Hepatocyte (in vitro differentiated cells): ENCODE measurements at places on chromosomes 2 and 18. TPM values are rescaled to one million over a fixed set of nuclear protein-coding genes. Genes with fewer than 3 reads are reported as not detected.

DNA sequence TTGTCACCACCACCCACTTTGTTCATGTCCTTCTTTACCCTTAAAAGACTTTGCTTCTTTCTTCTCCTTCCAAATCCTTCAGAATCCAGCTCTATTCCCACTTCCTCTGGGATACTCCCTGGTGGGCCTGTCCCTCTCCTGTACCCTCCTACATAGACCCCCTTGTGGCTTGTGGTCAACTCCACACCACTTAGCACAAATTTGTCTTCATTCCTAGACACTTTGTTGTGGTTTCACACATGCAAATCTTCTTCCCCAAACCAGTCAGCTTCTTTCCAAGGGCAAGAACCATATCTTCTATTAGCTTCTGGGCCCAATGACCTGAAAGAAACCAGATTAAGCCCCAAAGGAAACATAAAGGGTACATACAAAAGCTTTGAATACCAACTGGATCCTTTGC is 342.4 kb downstream of the TNS1 start:
- H3K27me3 ChIP-seq = no peaks in the 10 kb centered on the region
- no peak overlapping the region for H3K27ac ChIP-seq
- H3K36me3 ChIP-seq = no peaks in the 10 kb centered on the region
- no peak for DNase-seq
- no peaks in the 10 kb centered on the region for H3K4me1 ChIP-seq
- no peak overlapping the region for H3K4me3 ChIP-seq

GRCh38 chr2:66472225-66472843 is 37.4 kb downstream of the MEIS1 start:
- no peaks in the 10 kb centered on the region for H3K36me3 ChIP-seq
- no peak for DNase-seq
- no peak overlapping the region for H3K27ac ChIP-seq
- no peaks in the 10 kb centered on the region for H3K27me3 ChIP-seq
- no peak overlapping the region for H3K4me3 ChIP-seq

- H3K4me1 ChIP-seq = peaks cover 5% of the 10 kb centered on the region
- no peak overlapping the region for H3K4me3 ChIP-seq
- no peaks in the 10 kb centered on the region for H3K36me3 ChIP-seq
- peak overlapping the region; percentile 42 for H3K27ac ChIP-seq
These were observed 166.6 kb upstream of the TANK start for GRCh38 chr2:160993654-160994061.

GRCh38 chr2:112164876-112165275 is 26.7 kb downstream of the FBLN7 start:
- H3K27ac ChIP-seq = no peak overlapping the region
- DNase-seq = no peak
- H3K4me1 ChIP-seq = no peaks in the 10 kb centered on the region
- no peaks in the 10 kb centered on the region for H3K27me3 ChIP-seq
- no peak overlapping the region for H3K4me3 ChIP-seq

DNA sequence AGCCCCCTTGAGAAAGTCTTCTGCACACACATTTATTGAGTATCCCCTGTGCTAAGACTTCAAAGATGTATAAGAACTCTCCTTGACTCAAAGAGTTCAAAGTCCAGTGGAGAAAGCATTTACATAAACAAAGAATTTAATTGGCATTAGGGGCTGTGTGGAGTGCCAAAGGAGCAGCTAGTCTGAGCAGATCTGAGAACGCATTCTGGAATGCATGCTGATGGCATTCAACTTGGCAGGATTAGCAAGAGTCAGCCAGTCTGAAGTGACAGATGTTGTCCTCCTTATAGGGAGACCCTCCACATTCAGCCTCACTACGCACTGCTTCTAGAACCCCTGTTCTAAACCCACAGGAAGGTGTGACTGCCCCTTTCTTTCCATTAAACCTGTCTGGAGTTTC is 191.5 kb downstream of the RAD51AP2 start:
- no peak overlapping the region for H3K4me3 ChIP-seq
- H3K27ac ChIP-seq = no peak overlapping the region
- H3K36me3 ChIP-seq = no peaks in the 10 kb centered on the region
- H3K4me1 ChIP-seq = peaks cover 8% of the 10 kb centered on the region
- DNase-seq = no peak

- H3K27me3 ChIP-seq = no peaks in the 10 kb centered on the region
- H3K4me1 ChIP-seq = no peaks in the 10 kb centered on the region
- no peak for DNase-seq
- H3K36me3 ChIP-seq = no peaks in the 10 kb centered on the region
These were observed 353.5 kb upstream of the RGPD4 start for GRCh38 chr2:107473150-107473549.

- H3K4me3 ChIP-seq = no peak overlapping the region
- DNase-seq = no peak
- H3K27me3 ChIP-seq = no peaks in the 10 kb centered on the region
- H3K4me1 ChIP-seq = no peaks in the 10 kb centered on the region
- H3K36me3 ChIP-seq = no peaks in the 10 kb centered on the region
- no peak overlapping the region for H3K27ac ChIP-seq
These were observed 41.4 kb upstream of the TMEFF2 start for GRCh38 chr2:192236136-192236535.

DNA sequence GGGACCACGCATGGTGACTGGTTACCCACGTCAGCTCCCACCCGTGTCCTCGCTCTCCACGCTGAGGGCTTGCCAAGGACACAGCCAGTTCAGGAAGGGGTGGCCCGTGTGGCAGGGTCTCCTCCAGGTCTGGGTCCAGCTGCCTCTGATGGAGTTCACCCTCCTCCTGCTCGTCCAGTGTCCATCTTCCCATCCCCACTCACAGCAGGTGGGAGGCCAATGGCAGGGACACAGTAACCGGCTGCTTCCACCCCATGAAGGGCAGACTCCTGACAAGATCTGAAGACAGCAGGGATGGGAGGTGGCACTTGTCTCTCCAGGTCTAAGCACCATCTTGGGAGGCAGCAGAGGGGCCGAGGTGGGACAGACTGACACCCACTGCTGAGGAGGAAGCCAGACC is 106.4 kb downstream of the NDUFA10 start:
- no peak overlapping the region for H3K4me3 ChIP-seq
- H3K36me3 ChIP-seq = no peaks in the 10 kb centered on the region
- no peak for DNase-seq
- H3K27me3 ChIP-seq = no peaks in the 10 kb centered on the region
- no peak overlapping the region for H3K27ac ChIP-seq
- no peaks in the 10 kb centered on the region for H3K4me1 ChIP-seq

DNA sequence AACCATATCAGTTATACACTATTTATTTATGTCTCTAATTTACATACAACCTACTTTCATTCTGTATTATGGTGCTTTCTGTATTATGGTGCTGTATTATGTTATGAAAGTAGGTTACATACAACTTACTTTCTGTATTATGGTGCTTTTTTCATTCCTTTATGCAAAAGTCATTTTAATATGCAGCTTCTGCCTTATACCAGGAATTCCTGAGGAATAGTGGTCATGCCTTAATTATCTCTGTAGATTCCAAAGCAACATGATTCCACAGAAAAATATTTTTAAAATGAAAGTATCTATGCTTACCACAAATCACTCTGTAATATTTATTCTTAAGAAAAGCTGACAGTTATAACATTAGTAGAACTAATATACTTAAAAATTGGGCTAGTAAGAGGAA is 922.0 kb upstream of the NRXN1 start:
- no peaks in the 10 kb centered on the region for H3K4me1 ChIP-seq
- no peak overlapping the region for H3K4me3 ChIP-seq
- H3K27me3 ChIP-seq = no peaks in the 10 kb centered on the region
- DNase-seq = no peak

DNA sequence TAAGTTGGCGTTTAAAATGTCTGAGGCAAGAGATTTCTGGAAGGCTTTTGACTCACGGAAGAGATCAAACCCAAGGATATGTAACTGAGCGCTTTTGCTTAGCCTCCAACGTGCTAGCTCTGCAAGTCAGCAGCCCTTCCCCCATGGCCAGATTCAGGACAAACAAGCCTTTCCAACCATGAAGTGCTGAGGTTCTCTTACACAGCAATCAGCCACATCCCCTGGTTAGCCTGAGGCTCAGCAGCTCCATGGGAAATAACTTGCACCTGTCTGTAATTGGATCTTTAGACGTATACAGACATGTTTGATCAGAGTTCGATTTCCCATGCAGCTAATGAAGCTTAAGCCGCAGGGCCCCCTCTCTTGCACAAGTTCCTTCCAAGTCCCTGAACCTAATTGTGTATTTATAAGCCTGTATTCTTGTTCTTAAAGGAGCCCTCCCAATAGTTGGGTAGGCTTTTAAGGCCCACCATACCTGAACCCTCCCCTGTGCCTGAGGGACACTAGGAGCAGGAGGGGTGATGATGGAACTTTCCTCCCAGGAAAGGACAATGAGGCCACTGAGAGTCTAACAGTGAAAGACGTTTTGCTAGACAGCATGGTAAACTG is 2.1 kb upstream of the TMEM131 start:
- H3K27ac ChIP-seq = no peak overlapping the region
- H3K27me3 ChIP-seq = no peaks in the 10 kb centered on the region
- DNase-seq = no peak
- peaks cover 12% of the 10 kb centered on the region for H3K4me1 ChIP-seq
- no peaks in the 10 kb centered on the region for H3K36me3 ChIP-seq

DNA sequence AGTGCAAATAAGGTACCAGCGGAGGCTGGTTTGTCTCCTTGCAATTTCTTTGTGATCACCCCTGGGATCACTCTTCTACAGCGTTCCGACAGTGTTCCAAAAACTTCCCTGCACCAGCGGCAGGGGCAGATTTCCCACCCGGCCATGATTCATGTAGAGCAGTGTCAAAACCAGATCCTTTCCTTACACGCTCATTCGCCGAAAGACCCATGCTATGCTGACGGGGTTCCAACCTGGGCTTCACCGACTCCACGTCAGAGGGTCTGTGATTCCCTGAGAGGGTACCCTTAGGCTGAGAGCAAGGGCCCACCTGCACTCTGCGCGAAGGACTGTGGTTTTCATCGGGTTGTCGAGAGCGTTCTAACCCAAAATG is 423 bp upstream of the TTC27 start:
- H3K27me3 ChIP-seq = no peaks in the 10 kb centered on the region
- H3K36me3 ChIP-seq = no peaks in the 10 kb centered on the region
- peak; percentile 58 for DNase-seq
- H3K27ac ChIP-seq = peak overlapping the region; percentile 64

- peaks cover 13% of the 10 kb centered on the region for H3K4me1 ChIP-seq
- H3K36me3 ChIP-seq = no peaks in the 10 kb centered on the region
- no peak overlapping the region for H3K27ac ChIP-seq
- H3K27me3 ChIP-seq = no peaks in the 10 kb centered on the region
These were observed 84.3 kb upstream of the SESTD1 start for GRCh38 chr2:179348906-179349305.

DNA sequence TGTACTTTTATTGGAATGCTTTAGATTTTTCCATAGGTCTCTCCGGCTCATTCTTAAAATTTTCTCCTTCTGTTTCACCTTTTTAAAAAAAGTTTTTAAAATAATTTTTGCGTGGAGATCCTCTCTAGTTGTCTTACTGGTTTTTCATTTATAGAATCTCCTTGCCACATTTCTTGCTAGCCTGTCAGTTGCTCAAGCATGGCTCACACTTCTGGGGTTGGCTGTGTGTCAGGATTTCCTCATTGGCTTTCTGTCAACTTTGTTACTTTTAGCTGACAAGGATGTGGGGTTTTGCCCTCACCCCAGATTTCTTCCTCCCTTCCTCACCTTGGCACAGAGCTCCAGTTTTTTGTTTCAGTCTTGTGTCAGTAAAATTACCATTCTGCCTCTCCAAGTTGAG is 124.6 kb downstream of the ZNF407 start:
- DNase-seq = no peak
- H3K27ac ChIP-seq = no peak overlapping the region
- no peak overlapping the region for H3K4me3 ChIP-seq
- H3K36me3 ChIP-seq = no peaks in the 10 kb centered on the region
- no peaks in the 10 kb centered on the region for H3K4me1 ChIP-seq

DNA sequence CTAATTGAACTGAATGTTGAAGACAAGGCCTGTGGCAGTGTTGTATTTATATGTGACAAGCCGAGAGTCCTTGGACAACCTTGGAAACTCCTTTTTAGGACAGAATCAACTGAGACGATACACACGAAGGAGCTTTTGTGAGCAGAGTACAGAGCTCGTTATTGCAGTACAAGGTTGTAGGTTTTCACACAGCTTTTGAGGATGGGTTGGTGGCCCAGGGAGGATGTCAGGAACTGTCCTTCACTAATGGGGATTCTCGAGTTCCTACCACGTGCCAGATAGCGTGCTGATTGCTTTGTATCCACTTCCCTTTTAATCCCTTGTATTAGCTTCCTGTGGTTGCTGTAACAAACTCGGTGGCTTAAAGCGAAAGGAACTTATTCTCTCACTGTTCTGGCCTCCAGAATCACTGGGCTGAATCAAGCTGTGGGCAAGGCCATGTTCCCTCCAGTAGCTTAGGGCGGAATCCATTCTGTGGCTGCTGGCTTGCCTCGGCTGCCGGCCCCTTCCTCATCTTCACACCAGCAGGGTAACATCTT is 20.2 kb downstream of the INPP4A start:
- no peak for DNase-seq
- no peak overlapping the region for H3K27ac ChIP-seq
- H3K4me3 ChIP-seq = no peak overlapping the region
- H3K27me3 ChIP-seq = no peaks in the 10 kb centered on the region
- H3K36me3 ChIP-seq = no peaks in the 10 kb centered on the region

DNA sequence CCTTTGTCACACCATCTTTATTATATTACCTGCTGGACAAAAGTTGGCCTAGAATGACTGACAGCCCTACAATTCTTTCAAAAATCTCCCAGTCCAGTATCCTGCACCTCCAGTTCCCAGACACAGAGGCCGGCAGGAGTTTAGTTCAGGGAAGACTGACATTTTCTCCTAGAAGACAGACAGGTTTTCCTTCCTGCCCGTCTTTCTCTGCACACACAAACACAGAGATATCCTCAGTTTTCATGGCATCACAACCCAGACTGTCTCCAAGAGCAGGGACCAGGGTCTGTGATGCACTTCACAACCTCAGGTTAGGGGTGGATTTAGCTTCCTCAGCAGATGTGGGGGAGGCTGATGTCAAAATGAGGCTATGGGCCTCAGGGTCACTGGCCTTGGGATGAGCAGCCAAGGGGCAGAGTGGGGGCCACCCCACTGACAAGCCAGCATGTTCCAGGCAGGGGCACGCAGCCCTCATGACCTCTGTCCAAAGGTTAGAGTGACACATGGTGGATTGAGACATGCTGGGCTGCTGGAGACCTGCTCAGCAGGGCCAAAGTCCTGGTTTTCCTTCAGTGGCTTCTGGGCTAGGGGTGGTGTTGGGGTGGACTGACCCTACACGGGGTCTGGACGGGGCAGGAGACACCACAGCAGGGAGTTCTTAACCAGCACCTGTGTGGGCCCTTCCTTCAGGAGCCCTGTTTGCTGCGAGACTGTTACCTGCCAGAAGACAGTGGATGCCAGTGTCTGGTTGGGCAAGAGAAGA is 70.5 kb downstream of the SFXN5 start:
- H3K27me3 ChIP-seq = no peaks in the 10 kb centered on the region
- peak overlapping the region; percentile 73 for H3K27ac ChIP-seq
- H3K4me1 ChIP-seq = peaks cover 12% of the 10 kb centered on the region

Gene HRH4
- total RNA-seq = not detected in 2 replicates

Gene DYNAP
- not detected in 2 replicates for total RNA-seq

Gene LYPD6B
- total RNA-seq = 13.3 and 16.8 TPM in 2 replicates

Gene SATB2
- 7.7 and 8.7 TPM in 2 replicates for total RNA-seq

Gene EVX2
- 3.5 and 3.7 TPM in 2 replicates for total RNA-seq

Gene SIX2
- total RNA-seq = 0.32 and 0.53 TPM in 2 replicates
